PC-9 (cell line): ENCODE measurements at places on chromosomes 4 and X. TPM values are rescaled to one million over a fixed set of nuclear protein-coding genes. Genes with fewer than 3 reads are reported as not detected.

Gene TTC29
- total RNA-seq, result not detected in 2 replicates

Gene CXorf58
- 0.20 TPM in 1 of 2 replicates, not detected in the other for total RNA-seq

DNA sequence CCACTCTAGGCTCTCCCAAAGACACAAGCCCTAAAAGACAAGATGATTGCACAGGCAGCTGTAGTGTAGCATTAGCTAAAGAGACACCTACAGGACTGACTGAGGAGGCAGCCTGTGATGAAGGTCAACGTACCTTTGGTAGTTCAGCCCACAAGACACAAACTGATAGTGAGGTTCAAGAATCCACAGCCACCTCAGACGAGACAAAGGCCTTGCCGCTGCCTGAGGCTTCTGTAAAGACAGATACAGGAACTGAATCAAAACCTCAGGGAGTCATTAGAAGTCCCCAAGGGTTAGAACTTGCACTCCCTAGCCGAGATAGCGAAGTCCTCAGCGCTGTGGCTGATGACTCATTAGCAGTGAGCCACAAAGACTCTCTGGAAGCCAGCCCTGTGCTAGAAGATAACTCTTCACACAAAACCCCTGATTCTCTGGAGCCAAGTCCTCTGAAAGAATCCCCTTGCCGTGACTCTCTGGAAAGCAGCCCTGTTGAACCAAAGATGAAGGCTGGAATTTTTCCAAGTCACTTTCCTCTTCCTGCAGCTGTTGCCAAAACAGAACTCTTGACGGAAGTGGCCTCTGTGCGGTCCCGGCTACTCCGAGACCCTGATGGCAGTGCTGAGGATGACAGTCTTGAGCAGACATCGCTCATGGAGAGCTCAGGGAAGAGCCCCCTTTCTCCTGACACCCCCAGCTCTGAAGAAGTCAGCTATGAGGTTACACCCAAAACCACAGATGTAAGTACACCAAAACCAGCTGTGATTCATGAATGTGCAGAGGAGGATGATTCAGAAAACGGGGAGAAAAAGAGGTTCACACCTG is 306.3 kb downstream of the ANK2 start:
- peak; percentile 39 for DNase-seq

DNA sequence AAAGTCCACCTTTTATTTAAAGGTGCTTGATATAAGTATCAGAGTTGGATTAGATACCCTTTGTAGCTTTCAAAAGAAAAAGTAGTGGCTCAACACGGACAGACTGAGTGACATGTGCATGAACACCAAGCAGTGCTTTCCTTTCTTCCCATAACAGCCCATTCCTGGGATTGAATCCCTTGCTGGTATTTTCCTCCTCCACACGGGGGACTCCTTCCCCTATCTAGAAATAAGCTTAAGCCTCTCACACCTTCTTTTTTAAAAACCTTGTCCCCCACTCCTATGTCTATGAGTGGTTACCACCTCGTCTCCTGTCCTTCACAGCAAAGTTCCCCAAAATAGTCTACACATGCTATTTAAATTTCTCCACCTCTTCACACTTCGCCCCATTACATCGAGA is 5.1 kb downstream of the AP1S2 start:
- no peak for DNase-seq

- no peak for DNase-seq
Observed at GRCh38 chrX:78545233-78545632, 113.9 kb downstream of the RTL3 start.

DNA sequence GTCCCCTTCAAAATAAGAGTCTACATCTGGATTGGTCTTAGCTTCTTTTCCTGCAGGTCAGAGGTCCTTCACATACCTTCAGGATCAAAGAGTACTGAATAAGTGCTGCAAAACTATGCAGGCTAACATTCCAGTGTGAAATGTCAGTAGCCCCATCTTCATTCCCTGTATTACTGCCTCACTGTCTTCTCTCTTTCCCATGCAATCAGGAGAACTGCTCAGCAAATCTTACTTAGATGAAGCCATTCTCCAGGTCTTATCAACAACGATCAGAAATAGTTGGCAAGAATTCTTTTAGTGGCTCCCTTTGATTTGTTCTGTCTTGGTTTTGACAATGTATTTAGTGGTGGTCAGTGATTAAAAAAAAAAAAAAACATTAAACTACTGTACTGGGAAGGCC is 26.0 kb upstream of the IQCM start:
- no peak for DNase-seq

DNA sequence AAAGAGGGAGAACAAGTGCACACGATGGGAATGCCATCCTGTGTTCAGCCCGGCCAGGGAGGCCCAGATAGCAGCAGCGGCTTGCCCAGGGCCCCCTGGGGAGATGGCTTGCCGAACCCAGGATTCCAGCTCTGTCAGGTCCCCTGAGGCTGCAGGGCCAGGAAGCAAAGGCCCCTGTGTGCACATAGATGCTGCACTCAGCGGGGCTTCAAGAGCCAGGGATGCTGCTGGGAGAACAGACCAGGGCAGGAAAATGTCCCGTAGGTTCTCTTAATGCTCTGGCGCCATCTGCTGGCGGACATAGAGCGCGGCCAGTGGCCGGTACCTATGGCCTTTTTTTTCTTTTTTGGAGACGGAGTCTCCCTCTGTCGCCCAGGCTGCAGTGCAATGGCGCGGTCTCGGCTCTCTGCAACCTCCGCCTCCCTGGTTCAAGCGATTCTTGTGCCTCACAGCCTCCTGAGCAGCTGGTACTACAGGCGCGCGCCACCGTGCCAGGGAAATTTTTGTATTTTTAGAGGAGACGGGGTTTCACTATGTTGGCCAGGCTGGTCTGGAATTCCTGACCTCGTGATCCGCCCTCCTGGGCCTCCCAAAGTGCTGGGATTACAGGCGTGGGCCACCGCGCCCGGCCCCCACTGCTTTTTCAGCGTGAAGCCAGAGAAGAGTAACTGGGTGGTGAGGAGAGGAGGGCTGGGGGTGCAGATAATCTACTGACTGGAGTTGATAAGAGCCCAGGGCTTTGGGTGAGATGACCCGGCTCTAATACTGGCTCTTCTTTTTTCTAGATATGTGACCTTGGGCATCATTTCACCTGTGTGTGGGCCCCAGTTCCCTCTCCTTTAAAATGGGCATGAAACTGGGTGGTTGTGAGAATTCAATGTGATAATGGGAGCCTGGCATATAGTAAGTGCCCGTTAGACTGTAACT is 22.5 kb downstream of the MED28 start:
- DNase-seq, result peak; percentile 69

GRCh38 chr4:140931911-140932310 is 175.7 kb upstream of the TBC1D9 start:
- no peak for DNase-seq

- no peak for DNase-seq
Observed at GRCh38 chrX:48278958-48279357, 23.8 kb downstream of the SSX1 start.

- peak; percentile 1 for DNase-seq
Observed at GRCh38 chr4:33407496-33407895, 2687.3 kb downstream of the PCDH7 start.

DNA sequence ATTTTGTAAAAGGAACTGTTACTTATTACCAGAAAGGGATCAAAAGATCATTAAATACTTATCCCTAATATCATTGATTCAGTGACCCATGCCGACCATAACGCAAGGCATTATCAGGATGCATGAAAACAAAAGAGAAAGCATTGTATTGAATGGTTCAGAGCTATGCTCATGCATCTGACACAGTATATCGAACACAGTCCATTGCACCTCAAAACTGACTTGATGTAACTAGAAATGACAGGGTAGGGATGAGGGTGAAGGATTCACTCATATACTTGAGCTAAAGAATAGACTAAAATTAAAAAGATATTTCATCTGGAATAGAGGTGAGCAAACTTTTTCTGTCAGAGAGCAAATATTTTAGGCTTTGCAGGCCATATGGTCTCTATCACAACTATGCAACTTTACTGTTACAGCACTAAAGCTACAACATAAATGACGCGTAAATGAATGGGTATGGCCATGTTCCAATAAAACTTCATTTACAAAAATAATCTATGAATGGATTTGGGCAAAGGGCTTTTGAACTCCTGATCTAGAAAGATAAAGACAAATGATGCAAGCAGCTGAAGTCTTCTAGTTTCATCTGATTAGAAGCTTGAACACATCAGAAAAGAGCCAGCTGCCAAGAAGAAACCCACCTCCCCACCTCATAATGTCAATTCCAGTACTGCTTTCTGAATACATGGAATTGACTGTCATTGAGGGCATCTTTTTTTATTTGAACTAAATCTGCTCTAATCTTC is 12.9 kb upstream of the SPP1 start:
- no peak for DNase-seq
